Amygdala (tissue), 56 donors: ENCODE measurements at places on chromosomes 6 and 20.
A peak's percentile ranks its signal among the peaks of the same experiment; 100 is the strongest.

- DNase-seq: no peak
Observed at GRCh38 chr6:163588220-163588919, 173.9 kb downstream of the QKI start.

DNA sequence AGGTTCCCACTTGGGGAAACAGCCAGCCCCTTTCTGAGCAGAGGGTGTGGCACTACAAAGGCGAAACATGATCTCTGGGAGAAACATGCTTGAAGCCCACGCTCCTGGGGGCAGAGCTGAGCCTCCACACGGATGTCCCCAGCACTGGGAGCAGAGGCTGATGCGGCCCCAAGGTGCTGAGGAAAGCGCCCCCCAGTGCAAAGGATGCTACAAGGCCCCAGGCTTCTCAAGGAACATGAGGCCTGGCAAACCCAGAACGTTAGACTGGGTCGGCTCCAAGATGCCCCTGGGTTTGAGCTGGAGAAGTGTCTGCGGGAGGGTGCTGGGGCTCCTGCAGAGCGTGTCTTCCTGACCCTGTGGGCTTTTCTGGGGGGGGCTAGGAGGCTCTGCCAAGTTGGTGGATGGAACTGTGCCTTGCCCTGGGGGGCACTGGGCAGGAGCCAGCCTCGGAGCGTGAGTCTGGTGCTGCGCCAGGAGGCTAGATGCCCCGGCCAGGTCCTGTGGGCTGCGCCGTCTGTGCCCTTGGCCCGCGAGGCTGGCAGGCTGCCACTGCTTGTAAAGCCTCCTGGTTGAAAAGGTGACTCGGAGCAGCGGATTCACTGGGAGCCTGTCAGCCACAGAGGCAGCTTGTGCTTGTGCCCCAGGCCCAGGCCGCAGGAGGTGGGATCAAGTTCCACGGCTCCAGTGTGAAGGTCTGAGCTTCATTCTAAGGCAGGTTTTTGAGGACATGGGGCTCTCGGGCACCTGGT lies 8.1 kb downstream of the SYNJ2 start:
- no peak for DNase-seq

- DNase-seq: no peak
Observed at GRCh38 chr20:6914986-6915385, 147.5 kb downstream of the BMP2 start.

- no peak for DNase-seq
Observed at GRCh38 chr6:122048570-122048969, 350.9 kb upstream of the HSF2 start.

DNA sequence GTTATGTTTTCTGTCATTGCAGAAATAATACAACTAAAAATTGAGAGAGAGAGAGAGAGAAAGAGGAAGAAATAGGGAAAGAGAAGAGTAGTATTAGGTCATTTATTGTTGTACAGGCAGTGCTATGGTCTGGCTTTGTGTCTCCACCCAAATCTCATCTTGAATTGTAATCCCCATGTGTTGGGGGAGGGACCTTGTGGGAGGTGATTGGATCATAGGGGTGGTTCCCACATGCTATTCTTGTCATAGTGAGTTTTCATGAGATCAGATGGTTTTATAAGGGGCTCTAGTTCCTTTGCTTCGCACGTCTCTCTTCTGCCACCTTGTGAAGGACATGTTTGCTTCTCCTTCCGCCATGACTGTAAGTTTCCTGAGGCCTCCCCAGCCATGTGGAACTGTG lies 677.4 kb upstream of the CHD6 start:
- DNase-seq: no peak

DNA sequence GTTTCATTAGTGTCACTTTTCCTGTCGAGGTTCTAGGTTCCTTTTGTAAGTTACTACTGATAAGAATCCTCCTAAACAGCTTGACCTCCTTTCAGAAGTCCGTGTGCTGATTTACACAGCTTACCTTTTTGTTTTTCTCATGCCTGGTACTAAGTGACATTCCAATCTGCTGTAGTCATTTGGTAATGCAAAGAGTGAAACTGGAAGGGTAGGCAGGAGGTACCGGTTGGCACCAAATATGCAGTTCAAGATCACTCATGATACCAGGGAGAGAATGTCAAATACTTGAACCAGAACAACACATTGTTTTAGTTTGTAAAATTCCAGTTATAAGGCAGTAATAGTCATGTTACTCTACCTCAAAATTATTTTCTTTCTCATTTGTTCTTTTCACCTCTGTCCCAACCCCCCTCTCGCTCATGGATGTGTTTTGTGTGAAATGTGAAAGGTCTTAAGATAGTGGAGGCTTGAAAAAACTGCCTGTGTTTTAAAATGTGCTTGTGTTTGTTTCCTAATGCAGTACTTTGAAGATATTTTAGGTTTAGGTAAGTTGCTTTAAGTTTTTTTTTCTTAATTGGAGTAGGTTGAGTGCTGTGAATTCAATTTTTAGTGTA lies 23.2 kb downstream of the AFDN start:
- DNase-seq: no peak

DNA sequence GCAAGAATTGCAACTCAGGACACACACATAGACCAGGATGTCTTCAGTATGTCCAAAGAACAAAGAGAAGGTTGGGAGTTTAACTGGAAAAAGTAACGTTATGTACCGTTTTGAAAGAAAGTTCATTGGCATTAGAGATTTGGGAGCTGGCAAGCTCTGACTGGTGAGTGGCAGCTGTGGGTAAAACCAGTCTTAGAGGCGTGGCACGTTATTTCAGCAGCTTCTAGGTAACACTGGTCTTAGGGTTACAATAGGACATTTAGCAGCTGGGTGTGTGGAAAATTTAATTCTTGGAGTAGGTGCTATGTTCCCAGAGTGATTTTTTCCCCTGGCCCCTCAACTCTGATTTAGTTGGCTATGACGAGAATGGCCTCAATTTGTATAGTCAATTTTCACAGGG lies 19.2 kb downstream of the SNRPB start:
- no peak for DNase-seq

GRCh38 chr6:146913842-146914488 lies 290.3 kb upstream of the STXBP5 start:
- DNase-seq: peak; percentile 5

DNA sequence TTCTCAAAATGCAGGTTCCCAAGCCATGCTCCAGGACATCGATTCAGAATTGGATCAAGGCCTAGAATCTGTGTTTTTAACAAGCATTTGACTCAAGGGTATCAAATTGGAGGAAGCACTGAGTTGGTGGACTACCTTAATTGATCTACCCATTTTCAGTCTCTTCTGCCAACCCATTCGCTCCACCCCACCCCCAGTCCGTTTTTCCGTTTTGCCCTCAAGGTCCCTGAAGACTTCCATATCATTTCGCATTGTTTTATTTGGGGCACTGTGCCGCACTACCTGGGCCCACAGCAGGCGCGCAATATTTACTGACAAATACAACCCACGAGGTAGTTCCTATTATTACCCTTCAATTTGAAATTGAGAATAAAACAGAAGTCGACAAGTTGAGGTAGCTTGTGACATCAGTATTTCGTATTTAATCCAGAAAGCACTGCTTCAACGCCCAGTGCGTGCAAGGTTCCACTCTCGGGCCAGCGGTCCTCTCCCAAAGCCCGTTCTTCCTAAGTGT lies 557 bp upstream of the DHX35 start:
- no peak for DNase-seq

- no peak for DNase-seq
Observed at GRCh38 chr20:2624190-2624589, 28.2 kb upstream of the NOP56 start.

DNA sequence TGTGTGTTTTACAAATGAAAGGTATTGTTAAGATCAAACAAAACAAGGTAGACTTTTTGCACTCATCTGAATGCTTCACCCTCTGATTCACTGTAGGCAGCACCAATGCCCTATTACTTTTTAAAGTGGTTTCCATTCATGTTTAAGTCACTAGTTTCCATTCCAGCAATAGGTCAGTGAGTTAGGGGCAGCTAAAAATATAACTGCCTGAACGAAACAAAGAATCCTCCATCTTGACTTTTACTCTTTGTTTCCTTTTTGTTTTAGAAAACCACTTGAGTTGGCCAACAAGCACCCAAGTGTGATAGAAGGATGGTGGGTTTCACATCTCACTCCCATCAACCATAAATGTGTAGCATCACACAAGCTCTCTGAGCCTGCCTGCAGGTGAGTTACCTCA lies 25.5 kb downstream of the CLIC5 start:
- no peak for DNase-seq

- no peak for DNase-seq
Observed at GRCh38 chr6:17665132-17665531, 41.6 kb downstream of the NUP153 start.

GRCh38 chr20:50607850-50608749 lies 83.2 kb downstream of the RIPOR3 start:
- DNase-seq: no peak

DNA sequence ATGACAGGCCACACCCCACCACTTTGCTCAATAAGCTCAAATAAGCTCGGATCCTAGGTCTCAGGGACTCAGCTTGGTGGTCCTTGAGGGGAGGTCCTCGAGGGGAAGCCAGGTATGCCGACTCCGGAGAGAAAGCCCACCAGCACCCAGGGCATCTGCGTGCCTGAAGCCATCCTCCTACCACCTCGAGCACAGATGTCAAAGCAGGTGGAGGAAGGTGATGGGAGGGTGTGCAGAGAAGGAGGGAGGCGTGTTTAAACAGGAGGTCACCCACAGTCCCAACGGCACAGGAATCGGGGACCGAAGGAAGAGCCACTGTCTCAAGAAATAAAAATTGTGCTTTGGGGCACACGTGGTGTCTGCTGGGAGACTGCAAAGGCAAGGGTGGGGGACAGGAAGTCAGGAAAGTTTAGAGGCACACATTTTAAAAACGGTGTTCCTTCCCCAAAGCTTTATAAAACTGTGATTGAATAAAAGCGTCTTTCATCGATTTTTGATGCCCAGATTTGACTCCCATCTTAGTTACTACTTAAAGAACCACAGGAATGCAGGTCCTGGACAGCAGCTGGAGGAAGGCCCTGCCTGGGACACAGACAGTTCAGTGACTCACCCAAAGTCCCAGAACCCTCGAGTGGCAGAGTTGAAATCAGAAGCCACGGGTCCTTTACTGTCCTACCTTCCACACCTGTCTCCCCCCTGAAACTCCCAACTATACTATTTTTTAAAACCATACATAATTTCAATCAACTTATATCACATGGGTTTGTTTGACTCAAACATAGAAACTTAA lies 221.0 kb upstream of the PDE10A start:
- DNase-seq: no peak

DNA sequence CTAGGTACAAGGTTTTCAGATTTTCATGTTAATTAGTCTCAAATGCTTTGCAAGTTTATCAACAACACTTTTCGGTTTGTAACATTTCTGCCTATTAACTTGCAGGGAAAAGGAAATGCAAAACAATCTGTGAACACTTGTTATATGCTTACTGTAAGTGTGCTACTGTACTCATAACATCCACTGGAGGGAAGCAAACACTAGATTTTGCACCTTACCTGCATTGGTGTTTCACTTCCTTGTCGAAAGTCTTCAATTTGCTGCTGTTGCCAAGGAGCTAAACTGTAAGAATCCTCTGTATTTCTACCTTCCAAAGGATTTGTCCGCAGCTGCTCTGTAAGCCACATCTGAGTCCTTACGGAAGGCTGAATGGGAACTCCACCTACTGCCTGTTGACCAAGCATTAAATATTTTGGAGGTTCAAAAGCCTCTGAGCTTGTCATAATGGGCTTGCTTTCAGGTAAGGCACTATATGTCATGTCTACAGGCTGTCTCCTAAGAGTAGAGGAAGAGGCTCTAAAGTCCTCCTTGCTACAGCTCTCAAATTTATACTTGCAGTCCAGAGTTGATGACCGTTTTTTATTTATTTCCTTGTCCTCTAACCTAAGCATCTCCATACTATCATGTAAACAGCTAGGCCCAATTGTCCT lies 17.3 kb downstream of the PLN start:
- DNase-seq: no peak

GRCh38 chr6:87391334-87391733 lies 16.4 kb upstream of the CFAP206 start:
- DNase-seq: no peak

DNA sequence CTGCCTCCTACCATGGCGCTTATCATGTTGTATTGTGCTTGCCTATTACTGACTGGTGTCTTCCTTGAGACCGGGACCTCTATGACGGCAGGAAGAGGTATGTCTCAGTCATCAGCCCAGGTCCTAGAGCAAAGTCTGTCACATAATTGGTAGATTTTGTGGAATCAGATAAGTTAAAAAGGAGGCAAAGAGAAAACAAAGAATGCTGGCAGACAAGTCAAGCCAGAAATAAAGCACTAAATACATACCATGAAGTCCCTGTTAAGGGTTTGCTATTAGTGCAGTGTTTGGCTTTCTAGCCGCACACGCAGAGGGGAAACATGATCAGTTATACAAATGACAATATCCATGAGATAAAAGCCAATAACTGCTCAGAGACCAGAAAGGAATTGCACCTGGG lies 6.0 kb downstream of the TOMM34 start:
- DNase-seq: no peak

DNA sequence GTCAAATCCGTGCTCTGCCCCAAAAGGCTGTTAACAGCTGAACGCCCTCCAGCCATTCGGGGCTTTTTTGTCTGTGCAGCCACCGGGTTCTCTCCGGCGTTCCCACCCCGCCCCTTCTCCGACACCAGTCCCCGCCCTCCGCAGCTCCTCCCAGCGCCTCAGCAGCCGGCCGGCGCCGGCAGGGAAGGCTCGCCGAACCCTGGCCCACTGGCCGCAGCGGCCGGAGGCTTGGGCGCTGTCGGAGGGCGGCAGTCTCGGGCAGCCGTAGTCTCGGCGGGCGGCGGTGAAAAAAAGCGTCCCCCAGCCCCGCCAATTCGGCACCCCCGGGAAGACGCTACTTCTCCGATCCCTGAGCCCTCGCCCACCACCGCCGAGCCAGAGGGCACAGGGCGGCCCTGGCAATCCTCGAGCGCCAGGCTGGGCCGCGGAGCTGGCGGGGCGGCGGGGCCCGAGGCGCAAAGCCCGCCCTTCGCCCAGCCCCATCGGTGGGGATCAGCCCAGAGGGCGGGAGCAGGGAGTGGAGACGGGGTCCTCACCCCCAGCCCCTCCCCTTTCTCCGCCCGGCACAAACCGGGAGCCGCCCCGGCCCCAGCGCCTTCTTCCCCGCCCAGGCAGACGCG lies at the start of gene SESN1:
TSS of gene SESN1 (minus strand) at position 431 of the 620 bp plus-strand sequence. CDS start 773 bp downstream, outside the sequence.
- DNase-seq: peak; percentile 83

DNA sequence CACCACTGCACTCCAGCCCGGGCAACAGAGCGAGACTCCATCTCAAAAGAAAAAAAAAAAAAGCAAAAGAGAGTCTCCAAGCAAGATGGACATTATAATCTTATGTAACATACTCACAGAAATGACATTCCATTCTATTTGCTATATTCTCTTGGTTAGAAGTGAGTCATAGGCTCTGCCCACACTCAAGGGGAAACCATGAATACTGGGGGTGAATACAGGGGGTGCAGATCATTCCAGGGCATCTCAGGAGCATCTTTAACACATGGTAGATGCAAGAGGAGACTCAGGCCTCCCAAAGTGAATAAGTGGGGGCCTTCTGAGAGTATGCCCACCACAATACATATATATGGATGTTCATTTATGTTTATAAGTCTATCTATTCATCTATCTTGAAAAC lies 18.3 kb upstream of the RANBP9 start:
- no peak for DNase-seq

DNA sequence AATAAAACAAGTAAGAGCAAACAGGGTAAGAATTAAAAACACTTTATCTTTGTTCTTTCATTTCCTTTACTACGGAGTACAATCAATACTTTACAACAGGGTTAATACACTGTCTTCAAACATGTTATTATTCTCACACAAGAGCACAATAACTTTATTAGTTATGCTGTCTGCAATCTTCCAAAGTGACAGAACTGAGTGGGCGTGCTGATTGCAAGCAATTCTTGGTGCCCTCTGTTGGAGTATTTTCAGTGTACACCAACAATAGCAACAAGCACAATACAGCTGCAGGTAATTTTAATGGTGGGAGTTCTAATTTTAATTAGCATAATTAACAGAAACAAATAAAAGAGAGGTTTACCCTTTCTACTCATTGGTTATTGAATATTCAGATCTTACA lies 33.9 kb upstream of the PTPRK start:
- DNase-seq: peak; percentile 3
